ENCODE measurements at places on chromosomes 4 and X. TPM values are rescaled to one million over a fixed set of nuclear protein-coding genes. Genes with fewer than 3 reads are reported as not detected.

- no peak overlapping the region for H3K27ac ChIP-seq
- H3K4me1 ChIP-seq: no peaks in the 10 kb centered on the region
- no peaks in the 10 kb centered on the region for H3K36me3 ChIP-seq
- H3K27me3 ChIP-seq: no peaks in the 10 kb centered on the region
- no peak for DNase-seq
- no peak overlapping the region for H3K4me3 ChIP-seq
Observed at GRCh38 chrX:63922221-63922620, 137.2 kb upstream of the ARHGEF9 start.

Gene GPR34
- not detected for total RNA-seq

DNA sequence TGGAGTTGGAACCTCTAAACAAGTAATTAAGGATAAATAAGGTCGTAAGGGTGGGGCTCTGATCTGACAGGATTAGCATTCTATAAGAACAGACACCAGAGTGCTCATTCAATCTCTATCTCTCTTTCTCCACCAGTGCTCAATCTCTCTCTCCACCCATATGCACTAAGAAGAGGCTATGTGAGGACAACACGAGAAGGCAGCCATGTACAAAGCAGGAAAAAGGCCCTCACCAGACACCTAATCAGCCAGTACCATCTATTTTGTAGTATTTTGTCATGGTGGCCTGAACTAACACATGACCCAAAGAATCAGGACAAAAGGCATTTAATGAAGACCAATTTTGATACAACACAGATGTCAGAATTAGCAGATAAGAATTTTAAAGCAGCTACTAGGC is 16.8 kb downstream of the RFC1 start:
- H3K36me3 ChIP-seq: peaks cover 37% of the 10 kb centered on the region
- H3K4me3 ChIP-seq: no peak overlapping the region
- no peak overlapping the region for H3K27ac ChIP-seq
- DNase-seq: no peak

DNA sequence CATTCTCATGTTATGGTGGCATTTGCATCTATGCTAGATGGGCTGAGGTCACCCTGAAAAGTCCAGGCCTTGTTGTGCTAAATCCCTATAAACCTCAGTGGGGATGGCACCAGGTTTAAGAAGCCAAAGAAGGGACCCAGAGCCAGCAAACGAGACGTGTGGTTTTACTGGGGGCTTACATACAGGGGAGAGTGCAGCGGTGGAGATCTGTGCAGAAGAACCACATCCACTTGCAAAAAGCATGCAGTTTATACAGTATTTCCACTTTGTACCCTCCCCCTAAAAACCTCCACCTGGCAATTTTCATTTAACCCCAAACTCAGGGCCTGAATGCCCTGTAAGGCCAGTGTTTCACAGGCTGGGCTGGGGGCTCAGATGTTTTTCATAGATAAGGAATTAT is 134.9 kb upstream of the GATB start:
- H3K36me3 ChIP-seq: no peaks in the 10 kb centered on the region
- H3K27me3 ChIP-seq: no peaks in the 10 kb centered on the region
- no peak overlapping the region for H3K27ac ChIP-seq
- H3K4me3 ChIP-seq: no peak overlapping the region
- H3K4me1 ChIP-seq: no peaks in the 10 kb centered on the region

Gene DLG3
- 20.7 TPM for total RNA-seq

GRCh38 chr4:10204401-10205058 is 87.9 kb upstream of the WDR1 start:
- no peak overlapping the region for H3K4me3 ChIP-seq
- H3K27ac ChIP-seq: no peak overlapping the region
- H3K36me3 ChIP-seq: no peaks in the 10 kb centered on the region

Measured in CD4-positive, CD25-positive, alpha-beta regulatory T cell (primary cell).